GM12864 (cell line): ENCODE measurements at places on chromosomes 4 and X.

DNA sequence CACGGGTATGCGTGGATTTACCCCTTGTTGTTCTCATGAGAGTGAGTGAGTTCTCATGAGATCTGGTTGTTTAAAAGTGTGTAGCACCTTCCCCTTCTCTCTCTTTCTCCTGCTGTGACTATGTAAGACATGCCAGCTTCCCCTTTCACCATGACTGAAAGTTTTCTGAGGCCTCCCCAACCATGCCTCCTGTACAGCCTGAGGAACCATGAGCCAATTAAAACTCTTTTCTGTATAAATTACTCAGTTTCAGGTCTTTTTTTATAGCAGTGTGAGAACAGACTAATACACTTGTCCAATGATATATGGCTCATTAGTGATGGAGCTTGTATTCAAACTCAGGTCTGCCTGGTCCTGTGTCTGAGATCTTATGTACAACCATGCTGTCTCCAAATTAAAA is 28.5 kb upstream of the RTL3 start:
- peak; percentile 53 for DNase-seq

- no peak for DNase-seq
These were observed 1509.6 kb downstream of the ADGRL3 start for GRCh38 chr4:62709618-62710252.

GRCh38 chr4:131084997-131085396 is 1989.0 kb downstream of the C4orf33 start:
- DNase-seq: no peak

DNA sequence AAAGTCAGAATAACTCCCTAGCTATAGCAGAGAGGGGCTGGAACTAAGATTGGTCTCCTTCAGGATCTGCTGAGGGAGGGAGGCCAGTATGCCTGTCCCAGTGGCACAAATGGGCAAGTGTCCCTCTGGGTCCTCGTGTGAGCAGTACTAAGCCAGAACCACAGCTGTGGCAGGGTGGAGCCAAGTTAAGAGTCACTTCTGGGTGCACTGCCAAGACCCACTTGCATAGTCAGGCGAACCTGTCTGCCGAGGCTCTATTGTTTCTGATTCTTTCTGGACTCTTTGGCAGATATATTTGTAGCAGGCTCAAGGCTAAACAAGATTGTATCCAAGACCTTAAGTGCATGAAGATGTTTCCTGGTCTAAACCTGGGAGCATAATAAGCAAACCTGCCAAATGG is 1123.7 kb upstream of the POU3F4 start:
- DNase-seq: no peak

DNA sequence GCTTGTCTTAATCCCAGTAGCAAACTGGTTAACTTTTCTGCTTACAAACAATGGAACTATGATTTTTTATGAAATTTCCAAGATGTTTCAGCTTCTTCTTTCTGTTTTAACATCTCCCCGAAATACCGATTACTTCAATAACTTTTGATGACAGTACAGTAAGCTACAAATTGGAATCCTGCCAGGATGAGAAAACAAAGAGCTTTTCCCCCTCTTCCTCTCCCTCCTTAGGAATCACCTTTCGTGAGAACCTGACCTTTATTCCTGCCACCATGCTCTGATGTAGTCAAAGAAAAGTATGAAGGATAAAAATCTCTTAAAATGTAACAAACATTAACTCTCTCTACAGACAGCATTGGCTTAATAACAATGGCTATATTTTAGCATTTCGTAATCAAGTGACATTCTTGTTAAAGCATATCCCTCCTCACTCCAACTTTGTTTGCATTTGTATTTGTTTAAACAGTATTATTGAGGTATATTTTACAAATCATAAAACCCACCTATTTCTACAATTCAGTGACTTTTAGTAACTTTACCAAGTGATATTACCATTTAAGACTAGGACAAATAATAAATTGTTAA is 148.7 kb upstream of the NAP1L5 start:
- DNase-seq: no peak

- DNase-seq: no peak
These were observed 32.5 kb downstream of the LANCL3 start for GRCh38 chrX:37603938-37604409.

GRCh38 chr4:32172761-32173160 is 1452.6 kb downstream of the PCDH7 start:
- DNase-seq: no peak

DNA sequence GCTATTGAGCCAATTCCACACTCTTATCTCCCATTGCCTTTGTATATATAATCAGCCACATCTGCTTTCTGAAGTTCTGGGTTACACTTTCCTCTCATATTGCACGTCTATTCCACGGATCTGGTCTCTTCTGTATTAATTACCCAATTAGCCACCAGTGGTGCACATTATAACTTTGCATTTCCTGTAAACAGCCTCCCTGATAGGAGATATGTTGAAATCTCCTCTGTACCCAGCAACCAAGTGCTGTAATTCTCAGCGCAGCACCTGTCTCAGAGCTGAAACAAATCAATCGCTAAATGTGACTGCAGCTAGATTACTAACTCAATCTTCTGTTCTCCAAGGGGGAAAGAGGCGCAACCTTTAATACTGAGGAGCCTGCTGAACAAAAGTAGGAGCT is 326.4 kb downstream of the SLITRK2 start:
- DNase-seq: no peak

- peak; percentile 77 for DNase-seq
These were observed 31.0 kb downstream of the TMSB4X start for GRCh38 chrX:13005661-13006473.

DNA sequence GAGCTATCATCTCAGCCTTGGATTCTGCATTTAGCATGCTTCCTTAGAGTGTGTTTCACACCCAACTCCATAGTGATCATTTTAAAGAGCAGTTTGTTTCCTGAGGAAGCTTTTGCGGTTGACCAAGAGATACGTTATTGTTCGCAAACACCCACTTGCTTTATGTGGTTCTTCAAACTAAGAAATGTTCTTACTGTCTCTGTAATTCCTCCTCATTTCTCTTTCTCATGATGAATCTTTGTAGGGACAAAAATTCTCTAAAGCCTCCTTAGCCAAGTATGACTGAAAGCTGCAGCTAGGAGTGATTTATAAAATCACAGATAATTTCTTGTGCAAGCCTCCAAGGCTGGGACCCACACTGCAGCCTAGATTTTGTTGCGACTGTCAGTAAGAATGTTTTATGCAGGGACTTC is 10.0 kb downstream of the TNIP3 start:
- DNase-seq: no peak

DNA sequence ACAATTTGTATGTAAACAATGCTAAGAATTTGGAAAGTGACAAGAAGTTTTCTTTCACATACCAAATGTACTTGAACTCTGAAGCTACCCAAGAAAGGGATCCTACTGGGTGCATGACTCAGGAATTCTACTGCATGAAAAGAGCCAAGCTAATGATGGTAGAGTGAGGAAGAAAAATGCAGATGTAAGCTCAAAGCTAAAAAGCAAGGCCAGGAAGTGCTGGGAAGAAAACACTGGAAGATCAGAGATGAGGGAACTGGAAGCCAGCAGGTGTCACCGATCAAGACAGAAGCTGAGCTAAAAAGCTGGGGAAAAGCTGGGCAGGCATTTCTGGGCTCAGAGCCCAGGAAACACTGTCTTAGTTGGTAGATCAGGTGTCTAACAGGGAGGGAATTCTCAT is 449.1 kb downstream of the NKX6-1 start:
- DNase-seq: no peak

GRCh38 chr4:160326110-160326509 is 1223.2 kb downstream of the RAPGEF2 start:
- no peak for DNase-seq

DNA sequence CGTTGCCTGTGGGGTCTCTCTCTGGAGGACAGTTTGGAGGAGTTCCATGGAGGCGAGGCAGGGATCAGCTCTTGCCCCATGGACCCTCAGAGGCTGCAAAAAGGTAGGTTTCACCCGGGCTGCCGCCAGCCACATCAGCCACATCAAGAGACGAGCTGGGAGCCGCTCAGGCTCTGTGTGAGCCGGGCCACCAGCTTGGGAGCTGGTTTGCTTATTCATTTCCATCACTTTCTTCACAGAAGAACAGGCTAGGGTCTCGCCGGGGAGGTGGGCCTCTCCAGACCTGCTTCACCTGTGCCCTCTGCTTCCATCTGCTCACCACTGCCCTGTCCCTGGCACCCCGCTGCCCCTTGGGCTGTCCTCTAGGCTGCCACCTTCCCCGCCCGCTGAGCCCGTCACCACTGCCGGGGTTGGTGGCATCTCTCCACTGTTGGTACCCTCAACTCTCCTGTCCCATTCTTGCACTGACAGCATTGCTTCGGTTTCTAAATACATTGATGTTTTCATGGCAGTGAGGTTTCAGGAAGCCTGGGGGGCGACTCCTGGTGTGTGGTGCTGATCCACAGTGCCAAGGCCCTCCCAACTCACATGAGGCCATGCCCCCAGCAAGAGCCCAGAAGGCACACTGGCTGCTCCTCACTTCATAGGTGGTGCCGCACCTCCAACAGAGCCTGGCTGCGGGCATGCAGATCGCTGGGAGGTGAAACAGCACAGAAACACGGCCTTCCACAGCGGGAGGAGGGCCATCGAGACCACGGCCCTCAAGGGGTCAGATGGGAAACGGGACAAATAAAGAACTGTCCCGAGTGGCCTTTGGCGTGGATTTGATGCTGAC is 4.5 kb upstream of the TREX2 start:
- no peak for DNase-seq

DNA sequence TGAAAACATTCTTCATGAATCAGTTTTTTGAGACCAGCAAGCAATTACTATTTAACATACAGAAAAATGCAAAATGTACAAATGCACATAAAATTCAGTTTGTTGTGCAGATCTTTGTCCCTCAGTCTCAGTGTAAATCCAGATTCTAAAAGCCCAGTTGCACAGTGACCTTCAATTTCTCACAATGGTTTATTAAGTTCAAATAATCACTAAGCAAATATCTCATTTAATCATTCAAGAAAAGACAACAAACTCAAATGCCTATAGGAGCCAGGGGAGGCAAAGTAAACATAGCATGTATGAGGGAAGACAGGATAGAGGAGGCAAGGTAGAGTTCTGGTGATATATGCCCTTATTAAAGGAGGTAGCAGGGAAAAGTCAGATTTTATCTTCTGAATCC is 82.8 kb downstream of the PPP3CA start:
- no peak for DNase-seq

DNA sequence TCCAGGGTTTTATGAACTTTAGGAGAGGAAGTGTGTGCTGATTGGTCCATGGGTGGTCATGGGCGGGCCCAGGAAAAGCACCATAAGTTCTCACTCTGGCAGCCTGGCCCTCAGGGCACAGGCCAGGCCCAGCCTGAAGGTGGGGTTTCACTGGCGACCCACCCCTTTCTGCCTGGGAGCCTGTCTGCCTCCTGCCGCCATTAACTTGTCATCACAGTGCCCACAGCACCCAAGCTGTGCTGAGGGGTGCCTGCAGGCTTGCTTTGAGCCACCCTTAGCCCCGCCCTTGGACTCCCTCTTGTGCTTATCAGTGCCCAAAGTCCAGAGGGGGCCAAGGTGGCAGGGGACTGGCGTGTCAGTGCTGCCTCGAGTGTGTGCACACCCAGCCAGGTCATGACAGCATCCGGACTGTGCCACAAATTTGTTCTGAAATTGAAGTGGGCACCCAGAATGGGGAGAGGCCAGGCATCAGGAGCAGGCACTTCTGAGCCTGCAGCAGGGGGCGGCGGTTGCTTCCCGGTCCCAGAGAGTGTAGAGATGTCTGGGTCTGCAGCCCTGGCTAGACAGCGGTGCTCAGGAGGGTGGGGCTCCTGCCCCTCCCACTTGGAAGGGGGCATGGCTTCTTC is 455.6 kb downstream of the TMA16 start:
- DNase-seq: no peak

DNA sequence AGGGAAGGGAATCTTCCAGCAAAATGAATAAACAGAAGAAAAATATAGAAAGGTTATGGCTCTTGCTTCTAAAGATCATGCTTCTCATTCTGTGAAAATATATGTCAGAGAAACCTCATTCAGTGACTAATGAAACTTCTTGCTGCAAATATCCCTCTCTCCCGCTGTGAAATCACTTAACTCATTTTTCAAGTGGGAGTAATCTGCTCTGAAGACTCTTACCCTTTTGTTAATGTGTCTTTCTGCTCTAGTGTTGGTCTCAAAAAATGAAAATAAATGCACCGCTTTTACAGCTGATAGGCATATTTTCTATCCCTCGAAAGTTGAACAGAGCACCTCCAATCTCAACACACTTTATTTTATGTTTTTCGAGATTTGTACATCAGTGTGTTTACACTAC is 252.3 kb downstream of the NLGN4X start:
- DNase-seq: no peak

GRCh38 chr4:73676136-73676535 is 55.9 kb upstream of the RASSF6 start:
- no peak for DNase-seq

GRCh38 chr4:125016892-125017299 is 297.9 kb upstream of the FAT4 start:
- no peak for DNase-seq

DNA sequence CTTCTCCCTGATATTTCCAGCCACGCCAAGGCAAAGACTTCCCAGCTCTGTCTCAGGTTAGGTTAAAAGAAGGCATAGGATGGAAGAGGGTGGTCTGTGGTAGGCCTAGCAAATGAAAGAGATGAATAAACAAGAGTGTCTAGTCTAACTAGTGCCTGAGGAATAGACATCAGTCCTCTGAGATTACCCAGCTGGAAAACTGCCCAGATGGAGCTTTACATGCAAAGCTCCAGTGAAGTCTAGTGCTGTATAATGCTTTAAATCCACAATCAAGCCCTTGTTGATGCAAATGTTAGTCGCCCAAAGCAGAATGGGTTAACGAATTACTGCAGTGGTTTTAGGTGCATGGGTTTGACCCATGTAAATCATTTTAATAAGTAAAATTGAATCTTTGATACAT is 24.8 kb upstream of the GUCY1B1 start:
- no peak for DNase-seq

- DNase-seq: no peak
These were observed 19.5 kb downstream of the NAT8L start for GRCh38 chr4:2078584-2078983.

GRCh38 chrX:8815460-8816065 is 14.4 kb upstream of the FAM9A start:
- DNase-seq: no peak

DNA sequence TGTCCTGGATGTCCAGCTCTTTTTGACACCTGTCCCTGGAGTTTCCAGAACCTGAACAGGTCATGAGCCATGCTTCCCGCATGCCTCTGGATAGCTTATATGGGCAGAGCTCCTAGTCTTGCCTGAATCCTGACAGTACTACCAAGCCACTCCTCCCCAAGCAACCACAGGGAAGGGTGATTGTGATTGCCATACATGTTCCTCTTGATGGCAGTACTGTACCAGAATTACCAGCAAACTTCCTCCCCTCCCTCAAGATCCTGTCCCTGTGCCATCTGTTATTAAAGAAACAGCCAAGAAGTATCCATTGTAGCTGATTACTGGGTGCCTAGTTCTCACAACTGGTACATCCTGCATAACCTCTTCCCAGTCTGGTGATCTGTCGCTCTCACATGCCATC is 264.3 kb upstream of the AGTR2 start:
- no peak for DNase-seq

- no peak for DNase-seq
These were observed 143.8 kb downstream of the FANCB start for GRCh38 chrX:14729058-14729457.

- DNase-seq: no peak
These were observed 127.6 kb upstream of the HHIP start for GRCh38 chr4:144518181-144518895.
